ENCODE measurements at places on chromosomes 2 and 18.

DNA sequence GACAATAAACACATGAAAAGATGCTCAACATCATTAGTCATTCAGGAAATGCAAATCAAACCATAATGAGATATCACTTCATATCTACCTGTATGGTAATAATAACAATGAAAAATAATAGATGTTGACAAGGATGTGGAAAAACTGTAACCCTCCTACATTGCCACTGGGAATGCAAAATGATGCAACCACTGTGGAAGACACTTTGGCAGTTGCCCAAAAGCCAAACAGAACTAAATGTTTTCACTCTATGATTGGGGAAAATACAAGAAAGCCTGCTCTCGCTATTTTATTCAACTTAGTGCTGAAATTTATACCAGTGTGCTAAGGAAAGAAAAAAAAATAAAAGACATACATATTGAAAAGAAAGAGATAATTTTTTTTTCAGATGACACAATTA, 934.5 kb downstream of the CNTNAP5 start:
- DNase-seq = no peak

DNA sequence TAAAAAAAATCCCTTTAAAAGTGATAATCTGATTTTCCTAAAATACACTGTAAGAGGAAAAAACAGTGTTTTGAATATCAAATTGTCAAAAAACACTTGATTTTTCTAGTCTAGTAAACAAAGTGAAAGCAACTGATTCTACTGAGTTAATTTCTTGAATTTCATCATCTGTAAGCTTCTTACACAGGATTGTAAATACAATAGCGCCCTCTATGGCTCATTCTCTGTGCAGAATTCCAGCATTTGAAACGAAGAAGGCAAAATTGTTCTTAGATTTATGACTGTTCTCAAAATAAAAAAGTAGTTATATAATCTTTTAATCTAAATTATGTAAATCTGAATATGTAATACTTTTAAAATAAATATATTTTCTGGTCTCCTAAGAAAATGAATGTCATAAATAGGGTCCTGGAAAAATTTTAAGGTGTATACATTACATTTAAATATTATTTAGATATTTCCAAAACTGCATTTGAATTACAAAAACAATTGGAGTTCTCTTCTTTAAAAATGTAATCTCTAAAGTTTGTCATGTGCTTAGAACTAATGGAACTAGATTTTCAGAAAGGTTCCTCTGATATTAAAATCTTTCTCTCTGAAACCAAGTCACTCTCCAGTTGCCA, 176.9 kb upstream of the MC4R start:
- DNase-seq = peak; percentile 4

- no peak for DNase-seq
These were observed 10.1 kb upstream of the UNC80 start for GRCh38 chr2:209761566-209761965.

GRCh38 chr2:108825254-108825653, 38.7 kb downstream of the CCDC138 start:
- no peak for DNase-seq

GRCh38 chr2:231707625-231707926, 749 bp upstream of the PTMA start:
- no peak for DNase-seq

- DNase-seq = no peak
These were observed 24.6 kb upstream of the DAW1 start for GRCh38 chr2:227846831-227847230.

- no peak for DNase-seq
These were observed 158.0 kb downstream of the BARD1 start for GRCh38 chr2:214651451-214651850.

DNA sequence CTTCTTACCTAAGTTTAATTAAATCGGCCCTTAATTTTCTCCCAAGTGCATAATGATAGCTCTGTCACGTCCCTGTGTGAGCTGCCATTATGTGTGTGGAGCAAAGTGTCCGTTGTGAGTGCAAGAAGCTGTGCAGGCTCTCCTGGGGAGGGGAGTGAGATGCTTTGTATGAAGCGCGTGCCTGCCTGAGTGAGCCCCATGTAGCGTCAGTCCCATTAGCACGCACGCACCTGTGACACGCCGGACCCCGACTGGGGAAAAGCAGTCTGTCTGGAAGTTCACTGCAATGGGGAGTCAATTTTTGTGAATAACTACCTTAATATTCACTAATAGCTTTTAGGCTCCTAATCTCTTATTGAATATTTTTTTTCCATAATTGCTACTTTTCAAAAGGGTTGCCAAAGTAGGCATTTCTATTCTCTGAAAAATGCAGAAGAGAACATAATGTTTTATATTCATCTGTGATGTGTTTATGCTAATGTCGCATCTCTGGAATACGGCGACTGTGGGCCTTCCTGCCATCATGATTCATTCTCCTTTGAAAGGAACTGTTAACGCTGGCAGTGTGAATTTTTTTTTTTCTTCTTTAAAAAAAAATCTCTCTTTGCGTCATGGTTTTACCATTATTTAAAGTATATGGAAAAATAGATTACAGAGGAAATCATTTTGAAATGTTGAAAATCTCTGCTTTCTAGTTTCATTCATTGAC, 157.7 kb downstream of the COL4A4 start:
- DNase-seq = no peak

GRCh38 chr2:189204322-189204941, 24.9 kb upstream of the COL5A2 start:
- no peak for DNase-seq

GRCh38 chr18:10838553-10838952, 310.8 kb downstream of the PIEZO2 start:
- no peak for DNase-seq

- no peak for DNase-seq
These were observed 36.3 kb downstream of the STAT4 start for GRCh38 chr2:191114403-191114886.

DNA sequence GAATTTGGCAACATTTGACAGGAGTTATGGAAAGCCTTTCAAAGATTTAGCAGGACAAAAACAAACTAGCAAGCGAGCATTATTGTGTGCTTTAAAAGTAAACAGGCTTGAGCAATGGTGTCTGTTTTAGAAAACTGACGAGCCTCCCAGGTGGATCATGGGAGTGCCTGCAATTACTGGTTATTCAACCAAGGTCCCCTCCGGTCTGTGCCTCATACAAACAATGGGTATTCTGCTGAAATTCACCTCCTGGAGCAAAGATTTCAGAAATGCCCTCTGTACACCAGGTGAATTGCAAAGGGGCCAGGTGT, 22.4 kb downstream of the RTP5 start:
- no peak for DNase-seq

Measured in C1 segment of cervical spinal cord (tissue), 14 donors.